C1 segment of cervical spinal cord (tissue), 14 donors: ENCODE measurements at places on chromosomes 11 and 22.

GRCh38 chr11:34840736-34841386 lies 75.3 kb downstream of the APIP start:
- DNase-seq: no peak

GRCh38 chr11:41121600-41121999 lies 337.9 kb downstream of the LRRC4C start:
- DNase-seq: no peak

DNA sequence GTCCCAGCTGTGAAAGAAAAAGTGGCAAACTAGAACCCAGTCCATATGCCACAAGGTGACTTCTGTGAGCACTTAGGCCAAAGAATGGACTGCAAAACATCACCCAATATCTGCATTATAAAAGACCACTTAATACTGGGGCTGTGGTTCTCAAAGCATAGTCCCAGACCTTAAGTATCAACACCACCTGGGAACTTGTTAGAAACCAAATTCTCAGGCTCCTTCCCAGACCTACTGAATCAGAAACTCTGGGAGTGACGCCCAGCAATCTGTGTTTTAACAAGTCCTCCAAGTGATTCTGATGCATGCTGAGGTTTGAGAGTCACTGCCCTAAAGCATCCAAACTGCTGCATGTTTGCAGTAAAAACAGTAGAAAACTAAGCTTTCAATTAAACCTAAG lies 81.3 kb downstream of the SERGEF start:
- no peak for DNase-seq

- no peak for DNase-seq
These were observed 28.4 kb downstream of the PRDM10 start for GRCh38 chr11:129974237-129974636.

DNA sequence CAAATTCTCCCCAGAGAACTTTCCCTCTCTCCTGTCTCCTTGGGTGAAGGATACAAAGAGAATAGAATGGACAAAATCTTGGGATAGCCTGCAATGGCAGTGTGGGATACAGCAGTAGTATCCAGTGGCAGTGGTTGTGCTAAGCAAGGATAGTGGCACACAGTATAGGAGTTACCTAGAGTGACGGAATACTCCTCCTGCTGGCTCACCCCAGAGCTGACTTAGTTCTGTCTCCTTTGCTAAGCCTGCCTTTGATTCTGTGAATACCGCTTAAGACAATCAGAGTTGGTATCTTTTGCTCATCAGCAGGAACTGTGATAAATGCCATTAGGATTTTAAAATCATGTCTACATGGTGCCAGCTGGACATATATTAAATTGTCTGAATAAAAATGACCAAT lies 404.3 kb downstream of the JRKL start:
- DNase-seq: no peak

- DNase-seq: no peak
These were observed 41.6 kb upstream of the PAK1 start for GRCh38 chr11:77515483-77515882.
